ENCODE measurements at places on chromosomes 1 and 21.

DNA sequence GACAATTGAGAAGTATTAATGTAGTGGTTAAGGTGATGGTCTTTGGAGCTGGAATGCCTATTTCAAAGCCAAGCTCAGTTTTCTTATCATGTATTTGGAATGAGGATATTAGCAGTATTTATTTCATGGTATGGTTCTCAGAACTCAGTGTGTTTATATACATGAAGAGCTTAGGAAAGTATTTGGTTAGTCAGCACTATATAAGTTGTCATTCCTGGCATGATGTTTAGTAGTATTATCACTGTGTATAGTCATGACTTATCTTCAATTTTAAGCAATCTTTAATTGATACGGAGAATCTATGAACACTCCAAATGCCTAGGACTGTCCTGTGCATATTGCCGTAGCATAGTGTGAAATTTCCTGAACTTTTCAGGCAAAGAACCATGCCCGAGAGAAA lies 501.9 kb upstream of the USP24 start:
- no peak for DNase-seq

- no peak for DNase-seq
Measured at GRCh38 chr1:22736501-22737080, 26.0 kb downstream of the EPHB2 start.

GRCh38 chr1:110581682-110582145 lies 24.4 kb downstream of the KCNA2 start:
- no peak for DNase-seq

DNA sequence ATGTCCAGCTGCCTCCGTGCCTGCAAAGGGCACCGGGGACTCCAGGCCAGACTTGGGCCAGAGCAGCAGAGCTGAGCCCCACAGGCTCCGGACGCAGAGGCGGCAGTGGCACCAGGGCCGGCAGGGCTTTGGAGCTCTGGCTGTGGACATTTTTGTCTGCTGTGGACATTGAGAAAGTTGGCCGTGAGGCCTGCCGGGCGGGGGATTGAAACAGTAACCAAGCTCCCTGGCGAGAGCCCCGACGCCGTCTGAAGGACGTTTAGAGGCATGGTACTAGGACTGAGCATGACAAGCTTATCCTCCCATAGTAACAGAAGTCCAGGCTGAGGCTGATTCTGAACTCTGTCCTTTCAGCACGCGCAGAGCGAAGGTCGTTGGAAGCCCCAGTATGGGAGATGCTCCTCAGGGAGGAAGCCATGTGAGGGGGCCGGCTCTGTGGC lies 323.8 kb downstream of the AMY1C start:
- no peak for DNase-seq

DNA sequence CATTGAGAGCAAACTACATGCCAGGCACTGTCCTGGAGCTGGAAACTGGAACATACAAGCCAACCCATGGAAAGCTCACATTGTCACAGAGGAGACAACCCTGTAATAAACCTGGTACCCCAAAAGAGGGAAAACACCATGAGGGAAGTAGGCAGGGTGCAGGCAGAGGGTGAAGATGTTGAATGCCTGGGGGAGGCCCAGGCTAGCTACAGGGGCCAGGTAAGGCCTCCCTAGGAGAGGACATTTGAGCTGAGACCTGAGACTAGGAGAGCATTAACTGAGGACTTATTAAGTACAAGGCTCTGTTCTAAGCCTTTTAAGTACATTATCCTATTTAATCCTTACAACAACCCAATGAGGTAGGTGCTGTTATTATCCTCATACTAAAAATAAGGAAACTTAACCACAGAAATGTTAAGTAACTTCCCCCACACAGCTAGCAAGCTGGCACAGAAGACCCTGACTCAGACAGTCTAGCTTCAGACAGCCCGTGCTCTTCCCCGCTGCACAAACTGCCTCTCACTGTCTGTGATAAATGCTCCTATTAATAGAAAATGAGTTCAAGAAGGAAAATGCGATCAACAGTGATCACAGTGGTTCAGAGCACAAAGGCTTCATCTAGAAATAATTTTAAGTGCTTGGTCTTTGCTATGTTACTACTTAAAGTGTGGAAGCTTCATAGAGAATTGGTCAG lies 41.8 kb downstream of the ZNF281 start:
- DNase-seq, result no peak

GRCh38 chr21:16634515-16634914 lies 878.3 kb upstream of the CXADR start:
- DNase-seq, result no peak
